ENCODE measurements at places on chromosomes 2 and 18.

DNA sequence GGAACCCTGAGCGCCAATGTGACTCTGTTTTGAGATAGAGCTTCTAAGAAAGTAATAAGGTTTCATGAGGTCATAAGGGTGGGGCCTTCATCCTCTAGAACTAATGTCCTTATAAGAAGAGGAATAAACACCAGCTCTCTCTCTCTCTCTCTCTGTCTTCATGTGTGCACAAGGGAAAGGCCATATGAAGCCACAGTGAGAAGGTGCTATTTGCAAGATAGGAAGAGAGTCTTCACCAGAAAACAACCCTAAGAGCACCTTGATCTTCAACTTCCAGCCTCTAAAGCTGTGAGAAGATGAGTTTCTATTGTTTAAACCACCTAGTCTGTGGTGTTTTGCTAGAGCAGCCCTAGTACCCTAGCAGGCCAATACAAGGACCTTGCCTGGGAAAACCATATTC is 55.8 kb downstream of the DOCK10 start:
- no peak for DNase-seq

DNA sequence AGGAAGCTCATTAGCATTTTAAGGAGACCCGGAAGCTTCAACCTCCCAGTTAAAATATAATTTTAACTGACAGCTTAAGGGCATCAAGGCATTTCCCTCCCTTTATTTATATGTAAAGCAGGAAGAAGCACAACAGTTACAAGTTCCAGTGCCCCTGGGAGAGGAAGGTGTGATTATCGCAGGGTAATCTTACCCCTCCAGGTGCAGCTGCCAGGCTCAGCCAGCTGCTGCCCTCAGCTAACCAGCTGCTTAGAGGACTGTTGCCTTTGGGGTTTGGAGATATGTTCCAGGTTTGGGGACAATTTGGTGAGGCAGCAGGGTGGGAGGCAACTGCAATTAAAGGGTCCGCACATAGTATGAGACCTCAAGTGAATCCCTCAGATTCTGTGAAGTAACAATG is 55.3 kb upstream of the SETBP1 start:
- DNase-seq, result no peak

DNA sequence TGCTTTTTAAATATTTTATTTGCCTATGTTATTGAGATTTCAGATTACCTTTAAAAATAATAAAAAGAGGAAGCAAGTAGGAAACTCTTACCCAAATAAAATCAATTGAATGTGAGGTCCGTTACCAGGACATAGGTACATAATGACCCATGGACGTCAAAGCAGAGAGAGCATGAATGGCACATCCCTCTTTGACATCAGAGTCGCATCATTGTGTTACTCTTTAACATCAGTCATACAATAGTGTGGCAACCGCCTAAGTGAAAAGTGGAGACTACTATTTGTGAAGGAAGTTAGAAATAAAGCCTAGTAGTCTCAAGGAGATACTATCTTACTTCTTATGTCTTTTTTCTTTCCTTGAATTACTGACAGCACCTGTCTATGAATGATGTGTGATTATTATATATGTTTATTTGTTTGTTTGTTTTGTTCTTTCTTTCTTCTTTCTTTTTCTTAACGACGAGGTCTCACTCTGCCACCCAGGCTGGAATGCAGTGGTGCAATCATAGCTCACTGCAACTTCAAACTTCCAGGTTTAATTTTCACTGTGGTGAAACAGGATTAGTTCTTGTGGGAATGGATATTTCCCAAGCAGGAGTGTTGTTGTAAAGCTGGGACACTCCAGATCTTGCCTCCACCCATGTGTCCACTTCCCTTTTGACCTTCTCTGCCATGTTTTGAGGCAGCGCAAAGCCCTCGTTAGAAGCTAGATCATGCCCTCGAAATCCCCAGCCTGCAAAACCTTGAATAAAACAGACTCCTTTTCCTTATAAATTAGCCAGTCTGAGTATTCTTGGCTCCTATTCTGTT is 407.2 kb upstream of the NETO1 start:
- no peak for DNase-seq

DNA sequence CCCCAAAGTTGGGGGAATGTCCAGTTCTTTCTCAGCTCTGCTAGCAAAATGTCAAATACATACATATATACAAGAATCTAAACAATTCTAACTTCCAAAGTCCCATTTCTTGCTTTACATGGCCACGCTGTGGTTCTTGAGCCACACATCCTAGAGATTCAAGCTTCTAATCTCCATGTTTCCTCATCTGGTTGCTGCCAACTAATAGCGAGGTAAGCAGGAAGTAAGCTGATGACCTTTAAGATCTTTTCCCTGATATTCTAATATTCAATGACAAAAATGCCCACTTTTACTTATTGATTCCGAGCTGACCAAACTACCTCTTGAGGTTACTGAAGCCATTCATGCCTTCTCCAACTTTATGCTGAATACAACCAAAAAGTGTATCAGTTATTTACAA is 3.3 kb downstream of the VPS54 start:
- DNase-seq, result no peak

DNA sequence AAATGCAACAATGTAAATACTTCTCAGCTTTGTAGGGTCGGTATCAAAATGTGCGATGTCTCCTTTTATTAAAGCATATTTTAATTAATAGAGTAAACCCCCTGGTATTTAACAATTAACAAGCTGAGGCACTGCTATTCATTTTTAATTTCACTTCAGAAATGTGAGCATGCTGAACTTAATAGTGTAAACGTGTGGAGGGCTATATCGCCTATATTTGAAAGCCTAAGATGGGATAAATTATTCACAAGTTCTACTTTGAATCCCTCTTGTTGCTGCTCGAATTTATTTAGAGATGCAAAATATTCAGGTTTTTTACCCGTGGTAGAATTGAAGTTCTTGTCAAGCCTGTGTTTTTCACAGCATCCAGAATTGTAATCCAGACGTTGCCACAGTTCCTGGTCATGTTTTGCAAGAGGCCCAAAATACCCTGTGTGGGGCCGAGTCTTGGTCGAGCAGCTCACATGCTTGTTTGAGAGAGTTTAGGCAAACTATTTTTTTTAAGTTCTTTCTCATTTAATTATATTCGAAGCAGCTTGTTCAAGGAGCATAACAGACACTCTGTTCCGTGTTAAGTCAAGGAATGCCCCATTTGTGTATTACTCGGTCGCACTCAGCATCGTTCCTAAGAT is 2.5 kb downstream of the SALL3 start:
- DNase-seq, result no peak

DNA sequence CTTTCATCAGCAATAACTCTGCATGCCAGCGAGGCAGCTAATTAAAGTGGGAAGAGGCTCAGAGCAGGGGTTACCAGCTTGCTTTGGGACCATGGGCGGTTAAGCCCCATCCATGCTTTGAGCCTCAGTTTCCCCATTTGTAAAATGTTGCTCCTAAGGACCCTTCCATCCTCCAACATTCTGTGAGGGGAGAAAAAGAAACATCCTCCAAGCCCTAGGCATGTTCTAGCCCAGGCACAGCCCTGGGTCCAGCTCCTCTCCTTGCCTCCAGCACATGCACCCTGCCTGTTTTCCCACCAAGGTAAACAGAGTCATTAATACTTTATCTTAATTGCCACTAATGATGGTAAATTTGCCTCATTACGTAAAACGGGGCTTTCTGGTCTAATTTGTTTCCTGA is 113.3 kb upstream of the MYCN start:
- DNase-seq, result no peak

DNA sequence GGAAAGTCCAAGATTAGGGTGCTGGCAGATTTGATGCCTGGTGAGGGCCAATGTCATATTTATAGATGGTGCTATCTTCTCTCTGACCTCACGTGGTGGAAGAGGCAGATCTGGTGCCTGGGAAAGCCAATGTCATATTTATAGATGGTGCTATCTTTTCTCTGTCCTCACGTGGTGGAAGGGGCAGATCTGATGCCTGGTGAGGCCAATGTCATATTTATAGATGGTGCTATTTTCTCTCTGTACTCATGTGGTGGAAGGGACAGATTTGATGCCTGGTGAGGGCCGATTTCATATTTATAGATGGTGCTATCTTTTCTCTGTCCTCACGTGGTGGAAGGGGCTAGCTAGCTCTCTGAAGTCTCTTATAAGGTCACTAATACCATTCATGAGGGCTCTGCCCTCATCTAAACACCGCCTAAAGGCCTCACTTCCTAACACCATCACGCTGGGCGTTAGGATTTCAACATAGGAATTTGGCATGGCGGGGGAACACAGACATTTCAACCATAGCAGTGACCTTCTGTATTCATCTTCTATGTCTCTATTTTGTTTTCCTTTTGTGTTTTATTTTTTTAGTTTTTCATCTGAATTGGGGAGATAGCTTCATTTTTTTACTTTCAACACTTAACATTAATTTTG is 278.4 kb downstream of the SPAG16 start:
- no peak for DNase-seq

DNA sequence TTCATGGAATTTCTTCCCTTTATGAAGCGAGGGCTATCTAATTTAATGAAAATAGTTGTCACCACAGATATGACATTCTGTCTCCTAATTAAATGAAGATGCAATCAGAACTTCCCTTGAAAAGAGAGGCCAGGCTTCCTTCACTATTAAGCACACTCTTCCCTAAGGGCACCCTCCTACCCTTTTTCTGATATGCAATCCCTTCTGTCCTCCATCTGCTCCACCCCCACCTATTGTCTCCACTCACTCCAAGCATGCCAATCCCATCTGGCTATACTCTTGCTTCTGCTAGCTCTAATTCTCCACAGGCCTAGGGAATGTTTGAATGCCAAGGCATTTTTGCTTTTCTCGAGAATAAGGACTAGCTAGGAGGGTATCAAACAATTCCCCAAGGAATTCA is 818.4 kb upstream of the FSHR start:
- DNase-seq, result no peak

DNA sequence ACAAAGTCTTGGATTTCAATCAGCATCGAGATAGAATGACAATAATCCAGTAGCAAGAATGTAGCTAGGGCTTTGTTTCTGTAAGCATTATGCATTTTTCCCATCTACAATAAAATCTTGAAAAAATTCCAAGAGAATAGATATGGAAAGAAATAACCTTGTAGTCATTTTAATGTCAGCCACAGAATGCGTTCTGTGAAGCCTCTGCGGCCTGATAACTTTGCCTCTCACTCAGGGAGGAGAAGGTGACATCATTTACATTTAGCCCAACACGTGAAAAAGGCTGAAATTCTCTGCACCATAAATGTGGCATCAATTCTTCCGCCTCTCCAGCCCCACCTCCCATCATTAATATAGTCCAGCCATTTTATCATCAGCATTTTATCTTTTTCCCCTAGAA is 19.1 kb upstream of the DYNC1I2 start:
- no peak for DNase-seq

GRCh38 chr18:2274613-2275012 is 296.7 kb downstream of the METTL4 start:
- DNase-seq, result no peak

DNA sequence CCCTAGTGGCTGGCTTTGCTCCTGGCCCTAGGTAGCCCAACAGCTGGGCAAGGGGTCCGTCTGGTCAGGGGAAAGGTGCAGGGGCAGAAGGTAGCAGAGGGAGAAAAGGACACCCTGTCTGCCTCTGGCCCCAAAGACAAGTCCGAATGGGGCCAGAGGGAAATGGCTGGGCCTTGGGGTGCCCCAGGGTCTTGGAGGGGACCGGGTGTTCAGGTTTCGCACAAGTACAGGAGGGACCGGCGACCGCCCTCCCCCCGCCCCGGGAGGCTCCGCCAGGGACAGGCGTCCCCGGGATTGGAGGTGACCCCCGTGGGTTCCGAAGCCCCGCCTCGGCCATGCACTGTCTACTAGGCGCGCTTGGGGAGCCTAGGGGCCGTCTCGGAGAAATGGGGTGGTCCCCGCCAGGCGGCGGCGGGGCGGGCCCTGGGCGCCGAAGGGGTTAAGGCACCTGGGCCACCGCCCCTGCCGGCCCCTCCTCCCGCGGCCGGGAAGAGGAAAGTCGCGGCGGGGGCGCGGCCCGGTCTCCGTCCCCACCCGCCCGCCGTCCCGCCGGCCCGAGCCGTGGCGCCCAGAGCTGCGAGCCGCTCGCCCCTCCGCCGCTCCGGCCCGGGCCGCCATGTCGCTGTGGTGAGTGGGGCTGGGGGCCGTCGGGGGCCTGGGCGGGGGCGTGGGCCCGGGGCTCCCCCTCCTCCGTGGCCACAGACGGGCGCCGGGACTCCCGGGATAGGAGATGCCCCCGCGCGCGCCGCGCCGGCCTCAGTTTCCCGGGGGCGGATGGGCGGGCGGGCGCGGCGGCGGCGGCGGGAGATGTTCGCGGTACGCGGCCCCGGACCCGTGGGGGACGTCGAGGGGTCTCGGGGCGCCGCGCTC is at the start of gene B3GNT7:
Gene B3GNT7 (plus strand): TSS at position 523 of the 870 bp plus-strand sequence. CDS start 94 bp downstream, at position 617.
- DNase-seq, result no peak
